ENCODE measurements at places on chromosomes 3 and 15.

DNA sequence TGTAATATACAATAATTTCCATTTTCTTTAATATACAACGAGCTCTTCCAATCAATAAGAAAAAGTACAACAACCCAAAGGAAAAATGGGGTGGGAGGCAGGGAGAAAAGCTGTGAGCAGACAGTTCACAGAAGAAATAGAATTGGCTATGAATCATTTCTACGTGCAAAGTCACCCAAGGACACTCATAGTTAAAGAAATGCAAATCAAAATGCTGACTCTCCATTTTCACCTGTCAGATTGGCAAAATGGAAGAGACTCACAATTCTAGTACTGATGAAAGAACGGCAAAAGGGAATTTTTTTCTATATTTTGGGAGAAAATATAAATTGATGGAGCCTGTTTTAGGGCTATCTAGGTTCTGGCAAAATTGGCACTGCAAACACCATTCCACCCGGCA, 116.3 kb upstream of the MEF2A start:
- no peak for DNase-seq
- H3K27me3 ChIP-seq, result no peaks in the 10 kb centered on the region
- no peaks in the 10 kb centered on the region for H3K36me3 ChIP-seq
- no peak overlapping the region for H3K27ac ChIP-seq
- peaks cover 10% of the 10 kb centered on the region for H3K4me1 ChIP-seq

DNA sequence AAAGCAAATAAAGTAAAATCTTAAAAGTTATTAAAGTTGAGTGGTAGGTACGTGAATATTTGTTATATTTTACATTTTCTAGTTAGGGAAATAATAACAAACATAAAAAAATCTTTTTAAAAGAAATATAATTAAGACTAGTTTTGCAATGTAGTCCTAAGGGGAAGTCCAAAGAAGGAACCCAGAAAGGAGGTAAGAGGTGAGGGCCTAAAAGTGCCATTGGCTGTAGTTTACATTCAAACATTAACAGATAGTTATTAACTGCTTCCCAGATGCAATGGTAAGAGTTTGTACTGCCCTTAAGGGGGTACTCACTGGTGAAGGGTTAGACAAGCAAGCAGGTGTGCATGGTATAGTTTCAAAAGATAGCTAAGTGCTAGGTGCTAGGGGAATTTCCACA, 79.2 kb downstream of the B3GALNT1 start:
- H3K4me1 ChIP-seq, result no peaks in the 10 kb centered on the region
- peaks cover 11% of the 10 kb centered on the region for H3K36me3 ChIP-seq
- peaks cover 3% of the 10 kb centered on the region for H3K27me3 ChIP-seq
- DNase-seq, result no peak
- no peak overlapping the region for H3K27ac ChIP-seq

DNA sequence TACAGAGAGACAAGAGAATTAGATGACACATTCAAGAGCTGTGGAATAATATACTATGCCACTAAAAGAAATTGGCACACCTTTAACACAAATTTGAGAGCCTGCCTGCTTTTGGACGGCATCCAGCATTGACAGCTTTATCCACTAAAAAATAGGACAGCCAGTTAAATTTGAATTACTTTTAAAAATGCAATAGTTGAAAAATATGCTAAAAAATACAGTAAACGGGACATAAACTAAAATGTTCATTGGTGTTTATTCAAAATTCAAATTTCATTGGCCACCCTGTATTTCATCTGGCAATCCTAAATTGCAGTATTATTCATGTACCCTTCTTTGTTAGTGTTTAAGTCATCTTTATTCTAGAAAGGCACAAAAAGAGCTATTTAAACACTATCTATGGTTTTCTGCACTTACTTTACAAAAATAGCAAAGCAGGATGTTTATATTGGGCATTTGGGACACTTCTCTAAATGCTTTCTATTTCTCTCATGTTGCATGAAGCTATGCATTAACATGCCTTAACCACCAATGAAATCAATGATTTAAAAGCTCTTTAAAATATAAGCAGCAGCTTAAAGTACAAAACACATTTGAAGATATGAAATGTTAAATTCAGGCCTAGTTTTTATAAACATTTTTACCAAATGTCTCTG, 160.1 kb downstream of the NEK10 start:
- no peaks in the 10 kb centered on the region for H3K36me3 ChIP-seq
- no peak for DNase-seq
- peaks cover 4% of the 10 kb centered on the region for H3K4me1 ChIP-seq
- no peak overlapping the region for H3K27ac ChIP-seq
- no peaks in the 10 kb centered on the region for H3K27me3 ChIP-seq

- no peak overlapping the region for H3K4me3 ChIP-seq
- H3K27ac ChIP-seq, result no peak overlapping the region
- no peaks in the 10 kb centered on the region for H3K27me3 ChIP-seq
- no peak for DNase-seq
- no peaks in the 10 kb centered on the region for H3K4me1 ChIP-seq
- H3K36me3 ChIP-seq, result peaks cover 4% of the 10 kb centered on the region
Measured at GRCh38 chr3:58256061-58256460, 18.5 kb downstream of the ABHD6 start.

DNA sequence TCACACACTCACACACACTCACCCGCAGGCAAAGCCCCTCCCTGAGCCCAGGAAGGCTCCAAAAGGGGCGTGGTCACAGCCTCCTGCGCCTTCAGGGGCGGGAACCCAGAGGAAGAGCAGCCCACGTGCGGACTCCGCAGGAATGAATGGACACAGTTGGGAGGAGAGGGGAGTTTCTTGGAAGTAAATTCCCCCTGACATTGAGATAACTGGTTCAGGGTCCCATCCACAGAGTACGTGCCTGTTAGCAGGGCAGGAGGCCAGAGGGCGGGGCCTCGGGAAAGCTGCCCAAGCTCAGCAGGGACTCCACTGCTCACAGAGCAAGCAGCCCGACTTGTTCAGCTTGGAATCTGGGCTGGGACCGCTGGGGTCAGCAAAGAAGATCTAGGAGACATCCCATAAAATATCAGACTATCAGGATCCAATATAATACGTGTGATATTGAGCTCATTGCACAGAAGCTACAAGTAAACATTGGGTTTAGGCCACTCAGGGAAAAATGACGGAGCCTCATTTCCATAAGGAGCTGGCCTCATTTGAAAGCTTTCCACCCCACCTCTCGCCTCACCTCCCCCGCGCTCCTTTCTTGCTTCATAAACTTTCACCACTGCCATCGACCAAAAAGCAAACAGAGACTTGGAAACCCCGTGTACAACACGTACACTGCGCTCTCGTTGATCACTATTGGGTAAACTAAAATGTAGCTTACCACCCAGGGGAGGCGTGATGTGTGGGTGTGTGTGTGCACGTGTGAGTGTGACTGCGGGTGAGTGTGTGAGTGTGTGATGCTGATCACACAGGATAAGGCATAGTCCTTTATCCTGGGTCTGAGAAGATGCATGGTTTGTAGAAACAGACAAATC, 36.0 kb downstream of the TM2D3 start:
- H3K27ac ChIP-seq, result no peak overlapping the region
- peaks cover 12% of the 10 kb centered on the region for H3K27me3 ChIP-seq
- H3K36me3 ChIP-seq, result no peaks in the 10 kb centered on the region
- no peak for DNase-seq
- no peak overlapping the region for H3K4me3 ChIP-seq

- H3K4me3 ChIP-seq, result no peak overlapping the region
- H3K36me3 ChIP-seq, result peaks cover 14% of the 10 kb centered on the region
- no peak for DNase-seq
- no peaks in the 10 kb centered on the region for H3K4me1 ChIP-seq
Measured at GRCh38 chr15:59018833-59019232, 31.4 kb downstream of the RNF111 start.

Measured in endothelial cell (in vitro differentiated cells).